Left ventricle myocardium inferior (tissue), 1 donor: ENCODE measurements at places on chromosomes 11 and 22. TPM values are rescaled to one million over a fixed set of nuclear protein-coding genes. Genes with fewer than 3 reads are reported as not detected.

SCUBE2 gene
- total RNA-seq, result 1.8 TPM

GRCh38 chr11:97722065-97722464 lies 1298.7 kb upstream of the CNTN5 start:
- DNase-seq, result no peak

TIMM10B gene
- 17.9 TPM for total RNA-seq

DNA sequence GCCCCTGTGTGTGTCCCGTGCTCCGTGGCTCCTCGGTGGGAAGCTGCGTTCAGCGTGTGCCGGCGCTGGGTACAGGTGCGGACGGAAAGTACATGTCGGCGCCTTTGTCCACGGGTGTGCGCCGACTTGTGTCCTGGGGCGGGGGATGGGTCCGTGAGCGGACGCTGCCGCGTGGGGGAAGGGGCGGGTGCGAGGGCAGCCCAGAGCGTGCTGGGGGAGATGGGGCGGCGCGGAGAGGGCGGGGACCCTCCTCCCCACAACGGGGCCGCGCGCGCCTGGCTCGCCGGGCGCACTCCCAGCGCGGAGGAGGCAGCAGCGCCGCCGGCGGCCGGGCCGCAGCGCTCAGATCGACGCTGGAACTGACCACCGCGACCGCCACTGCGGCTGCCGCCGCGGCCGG lies 33.6 kb upstream of the RELT start:
- no peak for DNase-seq

GRCh38 chr11:71358122-71358728 lies 90.0 kb downstream of the DHCR7 start:
- no peak for DNase-seq

GRCh38 chr11:71316701-71317100 lies 64.3 kb upstream of the SHANK2 start:
- DNase-seq, result no peak

DNA sequence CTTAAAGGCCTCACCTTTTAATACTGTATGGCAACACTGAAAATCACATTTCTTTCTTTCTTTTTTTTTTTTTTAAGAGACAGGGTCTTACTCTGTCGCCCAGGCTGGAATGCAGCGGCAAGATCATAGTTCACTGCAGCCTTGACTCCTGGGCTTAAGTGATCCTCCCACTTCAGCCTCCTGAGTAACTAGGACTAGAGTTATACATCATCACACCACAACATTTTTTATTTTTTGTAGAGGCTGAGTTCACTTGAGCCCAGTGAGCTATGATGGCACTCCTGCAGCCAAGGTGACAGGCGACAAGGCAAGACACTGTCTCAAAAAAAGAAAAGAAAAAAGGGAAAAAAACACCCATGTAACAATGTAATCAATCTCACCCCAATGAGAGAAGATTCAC lies 10.0 kb downstream of the ARFGAP3 start:
- no peak for DNase-seq

OR51Q1 gene
- total RNA-seq, result not detected

UCP2 gene
- total RNA-seq, result 23.4 TPM

PNPLA5 gene
- total RNA-seq, result not detected

- no peak for DNase-seq
Observed at GRCh38 chr11:59939482-59939881, 1.2 kb downstream of the OOSP1 start.

GRCh38 chr11:101436511-101437142 lies 147.2 kb downstream of the TRPC6 start:
- no peak for DNase-seq

DNA sequence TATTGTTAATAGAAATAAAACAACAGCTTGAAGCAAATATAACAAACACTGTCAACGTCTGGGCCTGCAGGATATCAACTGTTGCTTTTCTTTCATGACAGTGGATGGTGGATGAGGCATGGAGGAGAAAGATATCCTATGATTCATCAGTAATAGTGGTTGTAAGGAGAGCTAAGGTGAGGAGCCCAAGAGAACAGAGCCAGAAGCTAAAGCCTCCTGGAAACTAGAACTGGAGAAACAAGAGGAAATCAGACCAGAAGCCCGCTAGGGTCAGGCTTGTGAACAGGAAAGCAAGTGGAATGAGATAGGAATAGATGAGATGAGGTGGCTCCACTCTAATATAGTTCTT lies 37.7 kb upstream of the MMP12 start:
- no peak for DNase-seq

MAPK8IP1 gene
- total RNA-seq, result 4.6 TPM

CCDC34 gene
- total RNA-seq, result 1.6 TPM
